ENCODE measurements at places on chromosomes 7 and 10.
A peak's percentile ranks its signal among the peaks of the same experiment; 100 is the strongest.

DNA sequence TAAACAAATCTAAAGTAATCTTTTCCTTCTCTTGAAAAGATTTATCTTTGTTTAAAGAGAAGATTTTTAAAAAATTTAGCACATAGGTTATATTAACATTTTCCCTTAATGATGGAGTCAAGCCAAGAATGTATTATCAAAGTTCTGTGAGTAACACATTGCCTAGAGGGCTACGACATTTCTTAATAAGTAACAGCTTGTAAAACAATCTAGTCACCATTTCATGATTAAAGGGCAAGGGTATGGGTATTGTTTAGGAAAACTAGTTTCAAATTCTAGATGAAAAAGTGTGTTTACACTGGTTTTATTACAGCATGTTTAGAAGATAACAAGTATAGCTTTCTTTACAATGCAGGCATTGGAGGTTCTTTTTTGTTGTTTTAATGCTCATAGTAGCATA is 28.6 kb upstream of the LAMB4 start:
- DNase-seq: no peak

DNA sequence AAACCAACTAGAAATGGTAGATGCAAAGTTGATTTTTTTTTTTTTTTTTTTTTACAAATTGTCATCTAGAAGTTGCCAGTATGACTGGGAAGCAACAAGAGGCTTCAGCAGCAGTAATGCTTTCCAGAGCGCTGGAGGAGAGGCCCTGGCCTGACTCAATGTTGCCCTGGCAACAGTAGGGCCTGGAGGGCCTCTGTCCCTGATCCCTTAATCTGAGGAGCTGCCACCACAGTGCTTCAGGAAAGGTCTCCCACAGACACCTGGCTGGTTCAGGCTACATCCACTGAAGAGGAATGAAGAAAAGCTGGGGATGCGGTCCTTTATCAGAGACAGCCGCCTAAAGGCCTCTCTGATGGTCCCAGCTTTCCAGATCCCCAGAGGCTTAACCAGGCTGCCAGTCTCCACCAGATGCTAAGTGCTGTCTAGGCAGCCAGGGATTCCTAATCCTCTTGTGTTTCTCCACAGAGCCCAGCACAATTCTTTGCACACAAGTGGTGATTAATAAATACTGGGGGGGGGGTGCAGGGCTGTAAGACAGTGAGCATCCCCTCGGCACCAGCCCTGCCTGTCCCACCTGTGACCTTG is 33.7 kb downstream of the ZNF777 start:
- DNase-seq: no peak

DNA sequence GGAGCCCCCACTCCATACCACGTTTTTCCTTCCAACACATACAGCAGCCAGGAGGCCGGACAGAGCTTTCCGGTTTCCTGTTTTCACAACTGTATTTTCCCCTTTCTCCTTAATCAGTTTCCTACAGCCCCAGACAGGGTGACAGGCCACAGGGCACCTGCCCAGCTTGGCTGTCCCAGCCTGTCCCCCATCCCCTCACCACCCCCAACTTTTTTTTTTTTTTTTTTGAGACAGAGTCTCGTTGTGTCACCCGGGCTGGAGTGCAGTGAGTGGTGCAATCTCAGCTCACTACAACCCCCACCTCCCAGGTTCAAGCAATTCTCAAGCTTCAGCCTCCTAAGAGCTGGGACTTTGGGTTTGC is 10.3 kb upstream of the HSPB1 start:
- DNase-seq: no peak

- DNase-seq: no peak
Measured at GRCh38 chr10:47054974-47055373, 143.7 kb downstream of the PTPN20 start.

DNA sequence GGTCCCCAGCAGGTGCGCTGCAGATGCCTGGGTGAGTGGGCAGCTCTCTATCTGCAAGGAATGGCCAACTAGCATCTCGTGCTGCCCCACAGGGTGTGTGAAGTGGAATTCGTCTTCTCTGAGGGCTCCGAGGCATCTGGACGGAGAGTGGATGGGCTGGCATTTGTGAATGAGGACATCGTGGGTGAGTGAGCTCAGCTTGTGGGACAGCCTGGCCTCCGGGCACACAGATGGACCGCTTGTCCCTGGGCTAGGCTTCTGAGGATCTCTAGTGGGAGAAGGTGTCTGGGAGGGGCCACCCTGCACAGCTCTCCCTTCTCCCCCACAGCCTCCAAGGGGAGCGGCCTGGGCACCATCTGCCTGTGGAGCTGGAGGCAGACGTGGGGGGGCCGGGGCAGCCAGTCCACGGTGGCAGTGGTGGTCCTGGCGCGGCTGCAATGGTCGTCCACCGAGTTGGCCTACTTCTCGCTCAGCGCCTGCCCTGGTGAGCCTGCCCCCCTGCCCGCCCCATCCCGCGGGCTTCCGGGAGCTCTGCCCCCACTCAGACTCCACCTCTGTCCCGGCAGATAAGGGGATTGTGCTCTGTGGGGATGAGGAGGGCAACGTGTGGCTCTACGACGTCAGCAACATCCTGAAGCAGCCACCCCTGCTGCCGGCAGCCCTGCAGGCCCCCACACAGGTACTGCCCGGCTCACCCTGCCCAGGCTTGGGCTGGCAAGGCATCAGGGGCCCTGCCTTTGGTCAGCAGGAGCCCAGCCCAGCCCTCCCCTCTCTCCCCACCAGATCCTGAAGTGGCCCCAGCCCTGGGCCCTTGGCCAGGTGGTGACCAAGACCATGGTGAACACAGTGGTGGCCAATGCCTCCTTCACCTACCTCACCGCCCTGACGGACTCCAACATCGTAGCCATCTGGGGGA is 6.3 kb downstream of the POLR2J start:
- DNase-seq: no peak

DNA sequence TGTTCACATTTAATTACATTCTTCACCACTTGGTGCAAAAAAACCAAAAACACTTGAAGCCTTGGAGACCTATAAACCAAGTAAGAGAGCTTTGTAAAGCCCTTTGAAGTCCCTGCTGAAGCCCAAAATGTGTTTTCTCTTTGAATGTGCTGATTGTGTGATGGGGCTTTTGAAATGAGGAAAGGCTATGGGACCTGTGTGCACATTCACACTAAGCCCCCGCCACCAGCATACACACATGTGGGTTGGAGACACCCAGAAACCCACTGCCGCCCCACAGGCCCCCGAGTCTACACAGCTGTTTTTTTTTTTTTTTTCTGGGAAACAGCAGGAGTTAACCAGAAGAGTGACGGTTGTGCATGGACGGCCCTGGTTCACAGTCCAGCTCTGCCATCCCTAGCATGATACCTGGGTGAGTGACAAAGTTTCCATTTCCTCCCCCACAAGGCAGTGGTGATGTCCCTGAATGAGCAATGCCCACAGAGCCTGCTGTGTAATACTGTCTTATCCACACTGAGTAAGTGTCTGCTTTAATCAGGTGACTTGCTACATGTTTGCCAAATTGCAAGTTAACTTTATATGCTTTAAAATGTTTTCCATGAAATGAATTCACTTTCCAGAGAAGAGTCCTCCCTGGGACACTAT is 154.6 kb upstream of the GDF10 start:
- DNase-seq: no peak

DNA sequence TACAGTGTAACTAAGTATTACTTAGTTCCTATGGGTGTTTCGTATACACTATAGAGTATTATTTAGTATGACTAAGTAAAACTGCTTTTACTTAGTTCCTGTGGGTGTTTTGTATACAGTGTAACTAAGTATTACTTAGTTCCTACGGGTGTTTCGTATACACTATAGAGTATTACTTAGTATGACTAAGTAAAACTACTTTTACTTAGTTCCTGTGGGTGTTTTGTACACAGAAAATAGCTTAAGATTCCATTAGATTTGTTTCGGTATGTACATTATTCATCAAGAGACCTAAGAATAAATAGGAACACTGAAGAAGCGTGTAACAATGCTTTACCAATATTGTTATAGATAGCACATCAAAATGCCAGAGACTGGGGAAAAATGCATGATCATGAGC is 25.0 kb downstream of the IGF2BP3 start:
- no peak for DNase-seq

GRCh38 chr7:20442951-20443350 is 112.3 kb downstream of the ITGB8 start:
- DNase-seq: no peak

- no peak for DNase-seq
Measured at GRCh38 chr10:71751515-71752224, 21.6 kb downstream of the VSIR start.

DNA sequence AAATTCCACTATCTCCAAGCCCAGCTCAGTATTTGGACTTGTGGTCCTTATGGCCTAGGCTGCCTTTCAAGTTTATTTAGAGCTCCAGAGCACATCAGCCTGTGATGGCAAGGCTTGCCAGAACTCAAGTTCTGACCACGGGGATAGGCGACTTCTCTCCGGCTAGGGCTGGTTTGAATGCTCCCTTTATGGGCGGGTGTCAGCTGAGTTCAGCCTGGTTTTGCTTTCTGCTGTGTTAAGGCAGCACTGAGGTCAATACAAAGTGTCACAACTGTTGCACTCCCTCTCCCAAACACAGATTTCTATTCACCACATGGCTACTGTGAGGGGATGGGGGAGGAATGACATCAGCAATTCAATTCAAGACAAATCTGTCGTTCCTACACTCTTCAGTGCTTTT is 318.1 kb upstream of the MYO3A start:
- no peak for DNase-seq

DNA sequence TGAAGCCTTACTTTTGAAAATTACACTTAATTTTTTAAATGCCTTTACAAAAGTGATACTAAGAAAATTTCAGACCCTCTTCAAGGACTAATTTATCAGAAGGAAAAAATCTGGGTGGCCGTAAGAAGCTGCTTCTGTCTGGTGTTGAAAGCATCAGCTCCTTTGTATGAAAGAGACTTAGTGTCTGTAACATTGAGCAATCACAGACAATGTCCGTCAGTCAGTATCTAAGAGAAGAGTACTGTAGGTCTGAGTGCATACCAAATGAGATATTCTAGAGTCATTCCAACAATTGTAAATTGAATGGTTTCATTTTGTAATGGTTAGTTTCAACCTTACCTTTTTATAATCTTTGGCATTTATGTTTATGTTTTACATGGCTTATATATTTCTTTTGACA is 11.1 kb upstream of the MDFIC start:
- no peak for DNase-seq

- DNase-seq: no peak
Measured at GRCh38 chr7:22168129-22168634, 188.8 kb downstream of the RAPGEF5 start.

DNA sequence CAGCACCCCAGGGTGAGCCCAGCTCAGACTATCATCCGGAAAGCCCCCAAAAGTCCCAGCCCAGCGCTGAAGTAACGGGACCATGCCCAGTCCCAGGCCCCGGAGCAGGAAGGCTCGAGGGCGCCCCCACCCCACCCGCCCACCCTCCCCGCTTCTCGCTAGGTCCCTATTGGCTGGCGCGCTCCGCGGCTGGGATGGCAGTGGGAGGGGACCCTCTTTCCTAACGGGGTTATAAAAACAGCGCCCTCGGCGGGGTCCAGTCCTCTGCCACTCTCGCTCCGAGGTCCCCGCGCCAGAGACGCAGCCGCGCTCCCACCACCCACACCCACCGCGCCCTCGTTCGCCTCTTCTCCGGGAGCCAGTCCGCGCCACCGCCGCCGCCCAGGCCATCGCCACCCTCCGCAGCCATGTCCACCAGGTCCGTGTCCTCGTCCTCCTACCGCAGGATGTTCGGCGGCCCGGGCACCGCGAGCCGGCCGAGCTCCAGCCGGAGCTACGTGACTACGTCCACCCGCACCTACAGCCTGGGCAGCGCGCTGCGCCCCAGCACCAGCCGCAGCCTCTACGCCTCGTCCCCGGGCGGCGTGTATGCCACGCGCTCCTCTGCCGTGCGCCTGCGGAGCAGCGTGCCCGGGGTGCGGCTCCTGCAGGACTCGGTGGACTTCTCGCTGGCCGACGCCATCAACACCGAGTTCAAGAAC is 1.1 kb downstream of the VIM start:
- peak; percentile 48 for DNase-seq

DNA sequence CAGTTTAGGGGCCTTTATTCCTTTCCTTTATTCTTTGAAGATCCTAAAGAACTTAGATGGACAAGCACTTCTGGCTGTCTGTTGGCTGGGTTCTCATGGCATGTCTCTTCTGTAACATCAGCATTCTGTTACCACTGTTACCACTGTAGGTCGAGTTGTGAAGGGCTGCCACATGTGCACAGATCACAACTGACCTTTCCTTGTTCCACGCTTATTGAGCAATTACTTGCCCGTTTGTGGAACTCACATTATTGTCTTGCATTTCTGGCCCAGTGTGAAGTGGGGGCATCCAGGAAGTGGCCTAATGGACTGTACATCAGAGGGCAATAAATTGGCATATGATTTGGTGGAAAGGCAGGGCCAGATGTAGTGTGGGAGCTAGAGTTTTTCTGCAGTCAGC is 23.7 kb downstream of the GBF1 start:
- DNase-seq: no peak

DNA sequence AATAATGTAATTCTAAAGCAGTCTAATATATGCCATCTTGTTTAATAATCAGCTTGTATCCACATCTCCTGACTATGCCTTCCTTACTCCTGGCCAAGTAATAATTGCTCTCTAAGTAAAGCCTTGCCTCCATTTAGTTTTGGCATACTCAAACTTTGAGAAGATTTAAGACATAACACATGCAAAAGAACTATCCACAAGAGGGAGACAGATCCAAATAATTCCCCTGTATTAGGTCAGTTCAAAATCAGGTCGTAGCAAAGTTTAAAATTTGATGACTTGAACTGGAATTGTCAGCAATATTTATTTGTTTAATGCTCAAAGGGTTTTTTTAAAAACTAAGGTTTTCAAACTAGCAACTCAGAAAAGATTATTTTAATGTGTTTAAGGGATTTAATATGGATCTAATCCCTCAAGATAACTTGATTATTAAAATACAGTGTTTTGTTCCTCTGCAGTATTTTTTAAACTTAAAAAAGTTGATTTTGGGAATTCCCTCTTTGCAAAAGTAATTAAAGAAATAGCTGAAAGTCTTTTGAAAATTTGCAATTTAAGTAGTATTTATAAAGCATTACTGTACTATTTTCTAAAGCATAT is 95.3 kb downstream of the HDAC9 start:
- DNase-seq: no peak

- no peak for DNase-seq
Measured at GRCh38 chr10:74542077-74542476, 284.3 kb upstream of the KAT6B start.

DNA sequence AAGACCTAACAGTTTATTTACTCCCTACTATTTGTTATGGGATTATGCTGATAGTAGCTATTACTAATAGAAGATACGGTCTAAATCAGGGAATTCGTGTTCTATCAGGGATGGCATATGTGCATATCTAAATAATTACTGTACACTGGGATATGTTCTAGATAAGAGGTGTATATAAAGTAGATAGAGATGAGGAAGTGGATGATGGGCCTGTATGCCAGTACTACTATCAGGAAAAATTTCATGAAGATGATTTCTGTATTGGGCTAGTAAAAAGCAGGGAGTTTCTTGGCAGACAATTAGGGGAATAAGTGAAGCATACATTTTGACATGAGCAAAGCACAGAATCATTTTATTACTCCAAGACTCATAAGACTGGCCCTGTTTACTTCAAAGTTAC is 26.2 kb downstream of the PTPN12 start:
- no peak for DNase-seq

- DNase-seq: no peak
Measured at GRCh38 chr7:51256209-51256781, 60.3 kb downstream of the COBL start.
